Panc1 (cell line): ENCODE measurements at places on chromosomes 1 and 21. TPM values are rescaled to one million over a fixed set of nuclear protein-coding genes. Genes with fewer than 3 reads are reported as not detected.

GUCA2A gene
- total RNA-seq, result not detected

TTC24 gene
- total RNA-seq, result not detected

ADCY10 gene
- total RNA-seq, result 0.10 TPM

MPL gene
- not detected for total RNA-seq

TMEM269 gene
- total RNA-seq, result 0.13 TPM

RGS1 gene
- not detected for total RNA-seq

PROK1 gene
- total RNA-seq, result not detected

FCRLB gene
- 0.41 TPM for total RNA-seq

ARTN gene
- 0.49 TPM for total RNA-seq

CLCA1 gene
- total RNA-seq, result 0.08 TPM

PRPF38A gene
- 41.6 TPM for total RNA-seq

SLC39A1 gene
- 158 TPM for total RNA-seq

SPRR1B gene
- total RNA-seq, result not detected

ARMH1 gene
- 2.8 TPM for total RNA-seq

TSPEAR gene
- total RNA-seq, result not detected
